ENCODE measurements at places on chromosomes 3 and 15.

DNA sequence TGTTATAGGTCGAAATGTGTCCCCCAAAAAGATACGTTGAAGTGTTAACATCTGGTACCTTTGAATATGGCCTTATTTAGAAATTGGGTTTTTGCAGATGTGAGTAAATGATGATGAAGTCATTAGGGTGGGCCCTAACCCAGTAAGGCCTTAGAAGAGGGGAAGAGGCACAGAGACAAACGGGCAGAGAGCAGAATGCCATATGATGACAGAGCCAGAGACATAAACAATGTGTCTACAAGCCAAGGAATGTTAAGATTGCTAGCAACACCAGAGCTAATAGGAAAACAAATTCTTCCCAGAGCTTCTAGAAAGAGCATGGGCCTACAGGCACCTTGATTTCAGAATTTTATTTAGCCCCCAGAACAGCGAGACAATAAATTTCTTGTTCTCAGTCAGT lies 693.1 kb upstream of the NECTIN3 start:
- DNase-seq: no peak

DNA sequence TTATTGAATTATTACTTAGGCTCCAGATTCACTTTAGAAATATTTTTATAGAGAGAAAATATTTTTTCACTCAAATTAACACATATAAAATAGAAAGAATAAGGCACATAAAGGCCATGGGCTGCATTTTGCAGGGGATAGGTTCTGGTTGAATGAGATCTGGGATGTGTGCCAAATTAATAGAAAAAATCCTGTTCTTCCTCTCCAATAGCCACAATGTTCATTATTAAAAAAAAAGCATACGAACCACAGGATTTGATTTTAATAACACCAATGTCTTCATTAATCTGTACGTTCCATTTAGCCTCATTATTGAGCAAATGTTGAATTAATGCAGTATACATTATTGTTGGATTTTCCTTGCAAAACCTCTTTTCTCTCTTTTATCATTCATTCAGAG lies 622.8 kb upstream of the AGTR1 start:
- DNase-seq: no peak

GRCh38 chr15:58361273-58361759 lies 70.5 kb upstream of the LIPC start:
- DNase-seq: no peak

DNA sequence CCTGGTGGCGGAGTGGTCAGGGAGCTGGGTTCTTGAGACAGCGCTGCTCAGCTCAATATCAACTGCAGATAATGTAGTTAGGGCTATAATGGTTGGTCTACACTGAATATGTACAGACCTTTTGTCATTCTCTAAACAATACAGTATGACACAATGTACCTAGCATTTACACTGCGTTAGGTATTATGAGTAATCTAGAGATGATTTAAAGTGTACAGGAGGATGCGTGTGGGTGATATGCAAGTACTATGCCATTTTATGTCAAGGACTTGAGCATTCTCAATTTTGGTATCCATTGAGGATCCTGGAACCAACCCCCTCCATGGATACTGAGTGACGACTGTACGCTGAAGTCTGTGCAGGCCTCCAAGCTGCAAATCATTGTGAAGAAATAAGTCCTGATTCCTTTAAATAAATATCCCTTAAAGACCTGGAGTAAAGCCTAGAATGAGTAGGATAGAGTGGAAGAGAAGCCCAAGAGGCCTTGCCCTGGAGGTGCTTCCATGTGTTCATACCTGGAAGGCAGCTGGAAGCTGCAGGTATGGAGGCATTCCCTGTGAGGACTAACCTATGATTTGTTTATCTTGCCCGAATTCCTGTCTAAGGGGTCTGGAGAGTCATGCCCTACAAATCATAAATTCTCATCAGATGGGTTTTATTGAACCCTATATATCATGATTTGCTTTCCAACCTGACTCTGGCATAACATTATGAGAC lies 15.7 kb upstream of the RTP1 start:
- DNase-seq: no peak

- no peak for DNase-seq
Observed at GRCh38 chr3:148975248-148975647, 16.1 kb upstream of the GYG1 start.

- no peak for DNase-seq
Observed at GRCh38 chr15:69539345-69539744, 86.7 kb downstream of the RPLP1 start.

- DNase-seq: no peak
Observed at GRCh38 chr3:146715170-146715569, 110.0 kb upstream of the PLSCR5 start.

- DNase-seq: no peak
Observed at GRCh38 chr3:122689587-122689986, 8.9 kb downstream of the PARP14 start.

- DNase-seq: no peak
Observed at GRCh38 chr15:67116742-67117141, 51.3 kb downstream of the SMAD3 start.

DNA sequence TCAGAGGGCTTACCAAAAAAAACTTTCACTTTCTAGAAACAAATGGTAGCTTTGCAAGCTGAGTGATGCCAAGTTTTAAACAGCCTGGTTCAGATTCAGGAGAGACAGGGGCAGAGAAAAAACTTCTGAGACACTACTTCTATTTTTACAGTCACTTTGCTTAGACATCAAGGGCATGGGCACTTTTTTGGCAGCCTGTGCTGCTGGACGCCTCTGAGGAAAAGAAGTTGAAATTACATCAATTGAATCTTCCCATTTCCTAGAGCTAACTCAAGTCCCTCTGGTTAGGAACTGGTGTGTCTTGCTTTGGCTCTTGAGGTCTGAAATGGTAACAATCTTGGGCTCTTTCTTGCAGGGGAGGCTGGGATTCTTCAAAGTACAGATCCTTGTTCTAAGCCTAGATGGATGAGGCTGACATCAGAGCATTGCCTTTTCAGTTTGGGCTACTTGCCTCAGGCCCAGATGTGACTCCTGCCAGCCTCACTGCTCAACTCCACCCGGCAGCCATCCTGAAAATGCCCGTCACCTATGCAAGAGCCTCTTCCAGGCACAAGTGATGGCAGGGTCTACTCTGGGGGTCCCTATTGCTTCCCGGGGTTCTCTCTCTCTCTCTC lies 357.5 kb downstream of the FOXP1 start:
- DNase-seq: no peak

DNA sequence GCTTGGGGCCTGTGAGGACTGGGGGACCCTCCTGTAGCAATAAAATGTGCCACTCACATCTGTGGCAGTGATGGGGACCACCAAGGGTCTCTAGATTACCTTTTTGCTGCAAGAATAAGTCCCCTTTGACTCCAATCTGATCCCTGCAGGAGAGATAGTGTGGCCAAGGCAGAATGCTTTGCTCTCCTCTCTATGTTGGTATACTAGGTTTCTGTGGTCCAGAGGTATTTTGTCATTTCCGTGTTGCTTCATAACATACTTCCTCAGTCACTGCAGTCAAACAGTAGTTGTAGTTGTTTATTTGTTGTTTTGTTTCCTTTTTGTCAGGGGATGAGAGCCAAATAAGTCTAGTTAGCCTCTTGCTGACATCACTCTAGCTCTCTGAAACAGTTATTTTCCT lies 13.1 kb upstream of the NAALADL2 start:
- no peak for DNase-seq

- peak; percentile 59 for DNase-seq
Observed at GRCh38 chr3:107524841-107525643, 2.3 kb downstream of the BBX start.

DNA sequence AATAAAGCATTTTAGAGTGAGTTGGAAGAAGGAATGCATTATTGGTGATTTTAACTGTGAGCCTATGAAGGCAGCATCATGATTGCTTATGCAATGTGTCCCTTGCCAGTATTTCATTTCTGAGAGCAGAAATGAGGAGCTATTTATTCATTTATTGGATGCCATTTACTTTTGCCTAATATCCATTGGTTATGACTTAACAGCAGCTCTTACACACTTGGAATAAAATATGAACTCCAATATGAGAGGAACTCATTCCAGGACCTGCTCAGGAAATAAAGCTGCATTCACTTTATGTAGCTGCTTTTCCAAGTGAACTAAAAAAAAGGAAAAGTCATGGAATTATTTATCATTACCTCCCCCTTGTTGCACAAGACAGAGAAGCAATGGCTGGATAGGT lies 280.1 kb downstream of the LRTM1 start:
- DNase-seq: no peak

- no peak for DNase-seq
Observed at GRCh38 chr3:127412578-127413317, 124.9 kb upstream of the PRR20G start.

GRCh38 chr3:5347486-5347885 lies 160.0 kb downstream of the EDEM1 start:
- DNase-seq: no peak

DNA sequence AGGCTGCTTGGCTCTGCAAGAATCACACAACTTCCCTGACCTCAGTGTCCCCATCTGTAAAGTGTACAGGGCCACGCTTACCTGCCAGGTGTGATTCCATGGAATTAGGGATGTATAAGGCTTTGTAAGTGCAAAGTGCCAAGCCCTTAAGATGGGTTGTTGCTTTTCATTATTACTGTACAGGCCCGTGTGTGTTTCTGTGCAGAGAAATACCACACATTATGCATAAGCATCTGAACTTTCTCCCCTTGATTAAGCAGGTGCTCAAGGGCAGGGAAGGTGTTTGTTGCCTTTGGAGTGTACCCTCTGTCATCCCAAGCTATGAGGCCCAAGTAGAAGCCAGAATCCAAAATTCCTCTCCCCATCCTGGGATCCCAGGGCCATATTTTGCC lies 13.6 kb upstream of the HRH1 start:
- no peak for DNase-seq

- no peak for DNase-seq
Observed at GRCh38 chr3:144424606-144425005, 453.0 kb downstream of the DIPK2A start.

DNA sequence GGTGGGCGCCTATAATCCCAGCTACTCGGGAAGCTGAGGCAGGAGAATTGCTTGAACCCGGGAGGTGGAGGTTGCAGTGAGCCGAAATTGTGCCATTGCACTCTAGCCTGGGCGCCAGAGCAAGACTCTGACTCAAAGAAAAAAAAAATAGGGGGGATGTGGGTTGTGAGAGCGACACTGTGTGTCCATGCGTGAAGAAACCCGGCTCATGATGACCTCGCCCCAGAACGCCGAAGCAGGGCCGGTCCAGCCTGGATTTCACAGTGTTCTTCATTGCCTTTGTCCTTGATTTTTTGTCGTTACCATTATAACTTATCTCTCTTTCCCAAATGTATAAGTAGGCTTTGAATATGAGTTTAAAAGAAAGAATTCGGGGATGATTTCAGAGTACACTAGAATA lies 128.7 kb downstream of the PGPEP1L start:
- no peak for DNase-seq

GRCh38 chr3:98003306-98003969 lies 31.2 kb upstream of the RIOX2 start:
- DNase-seq: no peak

DNA sequence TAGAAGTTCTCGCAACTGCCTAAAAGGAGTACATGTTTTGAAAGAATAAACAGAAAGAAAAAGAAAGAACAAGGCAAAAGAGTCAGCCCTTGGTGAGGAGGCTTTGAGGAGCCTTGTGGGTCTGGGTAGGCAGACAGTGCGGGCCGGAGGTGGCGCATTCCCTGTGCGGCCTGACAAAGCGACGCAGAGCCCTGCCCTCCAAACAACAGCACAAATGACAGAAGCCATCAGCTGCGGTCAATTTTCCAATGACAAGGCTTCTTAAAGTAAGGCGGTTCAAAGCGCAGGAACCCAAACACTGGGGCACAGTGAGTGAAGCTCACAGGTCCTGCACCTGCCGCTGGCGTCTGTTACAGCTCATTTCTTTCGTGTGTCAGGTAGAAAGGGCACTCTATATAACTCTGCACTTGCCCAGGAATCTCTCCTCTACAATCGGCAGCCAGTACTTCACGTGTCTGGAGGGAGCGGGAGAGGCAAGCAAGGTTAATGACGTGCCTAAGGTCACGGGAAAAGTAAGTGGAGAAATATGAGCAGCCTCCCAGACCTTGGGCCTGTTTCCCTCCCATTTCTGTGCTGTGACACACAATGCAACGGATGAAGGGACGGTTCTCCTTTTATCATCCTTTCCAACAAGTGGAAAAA lies 178.1 kb downstream of the OPA1 start:
- no peak for DNase-seq

DNA sequence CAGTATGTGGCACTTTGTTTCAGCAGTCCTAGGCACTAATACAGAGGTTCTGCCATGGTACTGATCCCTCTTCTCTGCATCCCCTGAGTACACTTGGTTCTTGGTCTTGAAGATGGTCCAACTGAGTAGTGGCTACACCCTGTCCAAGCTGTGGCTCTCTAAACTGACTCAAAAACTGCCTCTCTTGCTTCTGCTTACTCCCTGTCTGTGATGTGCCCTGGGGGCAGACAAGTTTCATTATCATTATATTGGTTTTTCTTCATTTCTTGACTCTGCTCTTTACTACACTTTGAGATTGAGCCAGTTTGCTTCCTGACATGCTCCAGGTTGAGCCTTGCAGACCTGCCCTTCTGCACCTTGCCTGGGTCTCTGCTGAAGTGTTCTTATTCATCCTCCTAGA lies 18.9 kb upstream of the ST3GAL6 start:
- no peak for DNase-seq

DNA sequence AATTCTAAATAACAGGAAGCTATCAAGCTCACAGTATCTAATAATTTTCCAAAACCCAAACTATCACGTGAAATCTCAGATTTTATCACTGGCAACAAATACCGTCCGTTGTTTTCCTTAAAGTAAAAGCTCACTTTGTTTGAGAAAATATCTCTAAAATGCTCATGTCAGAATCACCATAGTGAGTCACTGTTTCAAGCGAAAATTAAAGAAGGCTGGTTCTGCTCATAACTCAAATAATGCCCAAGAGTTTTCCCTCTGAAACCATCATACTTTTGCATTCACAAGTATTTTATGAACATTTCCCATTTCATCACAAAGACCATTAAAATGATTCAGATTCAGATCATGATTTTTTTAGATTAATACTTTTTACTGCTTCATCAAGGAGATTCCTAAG lies 50.6 kb downstream of the TBL1XR1 start:
- no peak for DNase-seq

DNA sequence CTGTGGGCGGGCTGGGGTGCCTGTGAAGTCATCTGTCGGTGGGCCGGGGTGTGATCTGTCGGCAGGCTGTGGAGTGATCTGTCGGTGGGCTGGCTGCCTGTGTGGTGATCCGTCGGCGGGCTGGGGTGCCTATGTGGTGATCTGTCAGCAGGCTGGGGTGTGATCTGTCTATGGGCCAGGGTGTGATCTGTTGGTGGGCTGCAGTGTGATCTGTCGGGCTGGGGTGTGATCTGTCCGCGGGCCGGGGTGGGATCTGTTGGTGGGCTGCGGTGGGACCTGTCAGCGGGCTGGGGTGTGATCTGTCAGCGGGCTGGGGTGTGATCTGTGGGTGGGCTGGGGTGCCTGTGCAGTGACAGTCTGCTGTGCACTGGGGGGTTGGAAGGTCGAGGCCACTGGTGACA lies 204.5 kb downstream of the XXYLT1 start:
- no peak for DNase-seq

- DNase-seq: no peak
Observed at GRCh38 chr15:55740359-55740878, 2.5 kb downstream of the PRTG start.

All from activated naive CD4-positive, alpha-beta T cell treated with anti-CD3 and anti-CD28 coated beads, Interleukin-2, amount 50 U/mL, for 16 hours (primary cell).